Peyer's patch (tissue), 4 donors: ENCODE measurements at places on chromosomes 5 and 9. TPM values are rescaled to one million over a fixed set of nuclear protein-coding genes. Genes with fewer than 3 reads are reported as not detected.

Gene SLC34A3
- 14.8 TPM for total RNA-seq

Gene PITX1
- 0.88 TPM for total RNA-seq

Gene THBS4
- 1.0 TPM for total RNA-seq

GRCh38 chr5:115309751-115310370, 13.4 kb upstream of the CCDC112 start:
- no peaks in the 10 kb centered on the region for H3K27me3 ChIP-seq
- no peak for DNase-seq
- no peak overlapping the region for H3K4me3 ChIP-seq
- H3K27ac ChIP-seq, result no peak overlapping the region
- no peaks in the 10 kb centered on the region for H3K36me3 ChIP-seq

GRCh38 chr5:76388236-76388635, 14.8 kb upstream of the IQGAP2 start:
- no peak for DNase-seq
- H3K36me3 ChIP-seq, result no peaks in the 10 kb centered on the region
- no peaks in the 10 kb centered on the region for H3K4me1 ChIP-seq
- H3K27me3 ChIP-seq, result no peaks in the 10 kb centered on the region
